ENCODE measurements at places on chromosomes 16 and 17.

GRCh38 chr17:41071606-41072360, 6.1 kb upstream of the KRTAP2-4 start:
- DNase-seq = no peak

DNA sequence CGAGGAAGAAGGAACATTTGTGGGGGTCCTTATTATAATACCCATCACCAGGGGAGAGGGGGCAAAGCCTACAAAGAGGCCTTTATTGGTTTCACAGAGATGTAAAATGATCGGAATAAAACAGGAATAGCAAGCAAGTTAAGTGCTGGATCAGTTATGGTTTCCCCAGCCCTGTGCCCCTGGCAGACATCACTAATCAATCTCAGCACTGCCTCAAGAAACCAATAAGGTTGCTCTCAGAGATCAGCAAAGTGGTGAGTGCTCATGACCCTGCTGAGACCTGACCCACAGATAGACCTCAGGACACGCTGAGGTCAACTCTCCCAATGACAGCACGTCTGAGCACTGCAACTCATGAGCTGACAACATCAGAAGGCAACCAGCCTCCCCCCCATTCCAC, 66.3 kb downstream of the ZNF423 start:
- no peak for DNase-seq

- no peak for DNase-seq
Measured at GRCh38 chr16:66354034-66354909, 12.2 kb upstream of the CDH5 start.

- DNase-seq = no peak
Measured at GRCh38 chr17:28386391-28386790, 14.9 kb downstream of the SARM1 start.

- DNase-seq = no peak
Measured at GRCh38 chr16:57512296-57513001, 23.9 kb downstream of the CCDC102A start.

DNA sequence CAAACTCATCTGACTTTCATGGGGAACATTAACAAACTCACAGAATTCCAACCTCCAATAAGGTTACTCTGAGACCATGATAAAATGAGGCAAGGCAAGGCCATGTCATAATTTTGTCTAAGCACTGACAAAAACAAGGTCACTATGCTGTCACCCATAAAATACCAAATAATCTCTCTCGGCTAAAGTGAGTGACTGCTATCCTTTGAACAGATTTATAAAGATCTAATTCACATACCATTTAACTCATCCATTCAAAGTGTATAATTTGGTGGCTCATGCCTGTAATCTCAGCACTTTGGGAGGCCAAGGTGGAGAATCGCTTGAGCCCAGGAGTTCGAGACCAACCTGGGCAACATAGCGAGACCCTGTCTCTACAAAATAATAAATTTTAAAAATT, 20.6 kb upstream of the CA4 start:
- DNase-seq = no peak

DNA sequence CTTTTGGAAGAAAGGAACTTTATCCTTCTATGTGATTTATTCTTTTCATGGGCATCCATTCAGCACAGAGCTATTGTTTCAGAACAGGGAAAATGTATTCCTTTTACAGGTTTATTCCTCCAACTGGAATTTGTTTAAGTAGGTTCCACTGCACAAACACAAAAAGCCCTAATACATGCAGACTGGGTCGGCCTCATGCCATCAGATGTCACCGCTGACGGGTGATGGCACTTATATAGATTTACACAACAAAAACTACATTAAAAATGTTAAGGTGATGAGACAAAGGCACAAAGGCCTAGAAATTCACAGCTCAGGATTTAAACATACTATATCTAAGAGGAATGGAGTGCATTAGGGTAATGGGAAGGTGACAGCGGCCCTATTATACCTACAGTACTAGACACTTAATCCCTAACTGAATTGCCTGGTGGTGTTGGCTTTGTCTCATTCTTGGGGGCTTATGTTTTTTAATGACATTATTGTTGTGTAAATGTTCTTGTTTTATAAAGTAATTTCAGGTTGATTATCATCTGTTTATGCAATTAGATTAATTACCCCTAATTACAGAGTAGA, 276.4 kb upstream of the PSMD7 start:
- no peak for DNase-seq

DNA sequence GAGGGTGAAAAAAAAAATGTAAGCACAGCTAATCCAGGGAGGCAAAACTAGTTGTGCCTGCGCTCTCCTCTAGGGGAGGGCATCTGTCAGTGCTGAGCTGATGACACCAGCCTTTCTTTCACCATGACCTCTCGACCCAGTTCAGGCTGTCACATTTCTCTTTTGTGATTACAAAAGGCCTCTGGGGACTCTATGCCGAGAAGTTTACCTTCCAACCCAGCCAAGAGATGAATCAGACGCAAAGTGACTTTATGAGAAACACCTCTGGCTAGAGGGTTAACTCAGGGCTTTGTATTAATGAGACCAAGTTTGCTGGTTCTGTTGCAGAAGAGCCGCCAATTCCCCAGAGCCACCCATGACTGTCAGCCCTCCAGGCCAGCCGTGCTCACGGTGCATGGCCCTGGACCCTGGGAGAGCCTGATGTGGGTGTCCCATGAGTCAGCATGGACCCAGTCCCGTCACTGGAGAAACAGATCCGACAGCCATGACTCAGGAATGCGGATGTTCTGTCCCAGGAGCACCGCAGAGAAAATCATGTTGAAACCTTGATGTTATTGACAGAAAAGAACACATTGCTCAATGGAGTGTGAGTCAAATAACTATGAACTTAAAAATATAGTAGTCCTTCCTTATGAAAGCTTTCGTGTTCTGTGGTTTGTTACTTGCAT, 437.2 kb downstream of the HS3ST3B1 start:
- DNase-seq = peak; percentile 68

DNA sequence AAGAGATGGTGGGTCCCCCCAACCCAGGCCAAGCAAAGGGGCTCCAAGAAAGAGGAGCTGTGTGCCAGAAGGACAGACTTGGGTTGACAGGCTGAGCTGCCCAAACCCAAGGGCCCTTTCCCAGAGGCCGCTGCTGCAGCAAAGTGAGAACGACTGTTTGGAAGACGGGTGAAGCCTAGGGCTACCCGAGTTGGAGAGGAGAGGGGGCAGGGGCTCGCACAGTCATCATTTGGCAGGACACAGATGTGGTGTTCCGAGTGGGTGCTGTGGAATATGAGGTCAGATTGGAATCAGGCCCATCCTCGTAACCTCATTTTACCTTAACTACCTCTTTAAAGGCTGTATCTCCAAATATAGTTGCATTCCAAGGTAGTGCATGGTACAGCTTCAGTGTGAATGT, 5.3 kb upstream of the MFAP4 start:
- DNase-seq = no peak

Data from brain pericyte (primary cell).